ENCODE measurements at places on chromosomes 3 and 15. TPM values are rescaled to one million over a fixed set of nuclear protein-coding genes. Genes with fewer than 3 reads are reported as not detected.

- DNase-seq = no peak
Observed at GRCh38 chr3:53994986-53995603, 103.4 kb upstream of the SELENOK start.

DNA sequence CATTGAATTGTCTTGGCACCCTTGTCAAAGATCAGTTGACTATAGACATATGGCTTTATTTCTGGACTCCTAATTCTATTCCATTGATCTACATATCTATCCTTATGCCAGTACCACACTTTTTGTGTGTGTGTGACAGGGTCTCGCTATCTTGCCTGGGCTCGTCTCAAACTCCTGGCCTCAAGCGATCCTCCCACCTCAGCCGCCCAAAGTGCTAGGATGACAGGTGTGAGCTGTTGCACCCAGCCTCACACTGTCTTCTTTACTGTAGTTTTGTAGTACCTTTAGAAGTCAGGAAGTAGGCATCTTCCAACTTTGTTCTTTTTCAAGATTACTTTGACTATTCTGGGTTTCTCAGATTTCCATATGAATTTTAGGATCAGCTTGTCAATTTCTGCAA is 24.3 kb downstream of the CDAN1 start:
- no peak for DNase-seq

GRCh38 chr15:42723068-42723467 is 13.9 kb downstream of the CDAN1 start:
- DNase-seq = no peak

DNA sequence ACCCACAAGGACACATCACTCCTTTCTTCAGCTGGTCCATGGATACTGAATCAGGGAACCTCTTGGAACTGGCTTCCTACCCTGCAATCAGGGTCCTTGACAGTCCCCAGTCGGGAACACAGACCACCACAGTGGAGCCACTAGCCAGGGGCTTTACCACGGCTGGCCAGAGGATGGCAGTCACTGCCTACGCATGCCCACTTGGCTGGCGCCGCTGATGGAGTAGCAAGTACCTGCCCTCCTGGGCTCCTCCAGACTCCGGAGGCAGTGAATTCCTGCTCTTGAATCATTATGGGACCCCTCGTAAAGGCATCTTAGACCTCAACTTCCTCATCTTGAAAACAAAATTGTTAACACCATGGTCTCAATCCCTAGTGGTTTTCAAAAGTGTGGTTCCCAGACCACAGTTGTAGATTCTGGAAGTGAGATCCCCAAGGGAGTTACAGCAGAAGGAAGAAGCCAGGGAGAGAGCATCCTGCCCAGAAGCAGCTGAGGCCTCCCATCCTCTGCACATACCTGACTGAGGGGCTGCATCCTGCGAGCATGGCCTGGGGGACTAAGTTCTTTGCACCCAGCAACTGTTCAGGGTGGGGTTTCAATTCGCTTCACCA is 9.1 kb upstream of the SKIC8 start:
- DNase-seq = peak; percentile 63

GRCh38 chr3:49563040-49563578 is 8.8 kb downstream of the BSN start:
- DNase-seq = no peak

DNA sequence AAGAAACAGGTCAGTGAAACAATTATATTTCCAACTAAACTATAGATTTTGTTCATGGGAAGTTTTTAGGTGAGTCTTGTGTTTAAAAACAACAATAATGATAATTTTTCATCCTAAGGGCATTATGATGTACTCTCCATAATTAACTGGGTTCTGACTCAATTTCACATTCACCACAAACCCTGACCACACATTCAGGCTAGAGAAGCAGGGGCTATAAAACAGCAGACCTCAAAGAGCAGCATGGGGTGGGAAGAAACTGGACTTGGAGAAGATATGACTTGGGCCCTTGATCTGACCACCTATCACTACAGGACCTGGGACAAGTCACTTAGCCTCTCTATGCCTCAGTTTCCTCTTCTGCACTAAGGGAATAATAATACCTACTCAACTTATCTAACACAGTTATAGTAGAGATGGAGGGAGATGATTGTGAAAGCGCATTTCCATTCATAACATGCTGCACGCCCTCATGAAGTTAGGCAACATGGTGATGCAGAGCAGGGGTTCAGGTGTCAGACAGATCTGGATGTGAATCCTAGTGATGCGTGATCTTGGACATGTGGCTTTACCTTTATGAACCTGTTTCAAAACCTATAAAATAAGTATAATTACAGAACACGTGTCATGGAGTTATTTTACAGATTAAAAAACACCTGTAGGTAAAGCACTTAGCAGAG is 63.0 kb upstream of the ACP3 start:
- DNase-seq = no peak

DNA sequence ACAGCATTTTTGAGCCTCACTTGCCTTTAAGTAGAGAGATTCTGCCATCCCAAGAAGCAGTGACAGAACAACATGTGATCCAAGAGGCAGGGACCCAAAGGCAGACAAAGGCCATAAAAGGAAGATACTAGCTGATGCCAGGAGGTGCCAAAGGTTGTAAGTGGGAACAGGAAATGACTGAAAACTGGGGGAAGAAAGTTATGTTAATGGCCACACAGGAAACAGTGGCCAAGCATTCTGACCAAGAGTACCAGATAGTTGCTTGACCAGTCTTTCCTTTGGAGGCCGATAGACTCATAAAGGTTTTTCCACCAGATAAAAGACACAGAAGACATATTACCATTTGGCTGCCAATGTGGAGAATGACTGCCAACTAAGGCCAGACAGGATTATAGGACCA is 274.5 kb upstream of the PEX5L start:
- no peak for DNase-seq

GRCh38 chr3:3307491-3307890 is 128.0 kb upstream of the CRBN start:
- no peak for DNase-seq

DNA sequence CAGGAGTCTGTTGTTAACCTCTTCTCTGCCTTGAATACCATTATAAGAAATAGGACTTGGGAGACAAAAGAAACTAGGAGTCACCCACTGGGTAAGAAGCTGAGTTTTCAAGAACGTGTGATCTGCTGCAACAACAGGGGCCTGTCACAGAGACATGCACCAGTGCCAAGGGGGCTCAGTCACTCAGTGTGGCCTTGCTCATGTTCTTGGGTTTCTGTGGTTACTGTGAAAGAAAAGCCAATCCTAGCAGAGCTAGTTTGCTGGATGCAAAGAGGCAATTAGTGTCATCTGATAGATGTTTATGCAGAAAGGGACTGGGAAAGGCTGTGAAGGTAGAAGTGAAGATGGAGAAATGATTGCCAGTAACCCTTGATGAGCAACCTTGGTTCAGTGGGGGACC is 126.3 kb downstream of the IQCH start:
- no peak for DNase-seq

Gene ACTC1
- polyA plus RNA-seq = 2,622 TPM

Gene APBA2
- 5.5 TPM for polyA plus RNA-seq

Gene MCF2L2
- polyA plus RNA-seq = 0.52 TPM

All from muscle of arm (tissue), 14 donors.